ENCODE measurements at places on chromosomes 2 and 18. TPM values are rescaled to one million over a fixed set of nuclear protein-coding genes. Genes with fewer than 3 reads are reported as not detected.

Gene PECR
- total RNA-seq = 14.6 TPM

Gene AGXT
- total RNA-seq = 0.46 TPM

Gene ITGA6
- total RNA-seq = 46.5 TPM

Gene CYP26B1
- total RNA-seq = 4.5 TPM

Gene TCF23
- not detected for total RNA-seq

Gene CPS1
- total RNA-seq = 1.8 TPM

Gene HIBCH
- total RNA-seq = 17.9 TPM

Gene CIB4
- total RNA-seq = not detected

Gene MOCOS
- total RNA-seq = 4.0 TPM

Gene TFPI
- 282 TPM for total RNA-seq

Gene SP140
- total RNA-seq = 13.3 TPM

Gene HAAO
- 6.9 TPM for total RNA-seq

Gene G6PC2
- total RNA-seq = not detected

Gene MROH2A
- total RNA-seq = not detected
